ENCODE measurements at places on chromosomes 11 and 22. TPM values are rescaled to one million over a fixed set of nuclear protein-coding genes. Genes with fewer than 3 reads are reported as not detected.

APOL4 gene
- total RNA-seq: 4.3 TPM

CALCA gene
- not detected for total RNA-seq

- H3K27me3 ChIP-seq: no peaks in the 10 kb centered on the region
- H3K27ac ChIP-seq: peak overlapping the region; percentile 50
- H3K4me1 ChIP-seq: peaks cover 7% of the 10 kb centered on the region
- peak; percentile 69 for DNase-seq
- no peak overlapping the region for H3K4me3 ChIP-seq
- H3K36me3 ChIP-seq: peaks cover 75% of the 10 kb centered on the region
These were observed 9.1 kb downstream of the SELENOO start for GRCh38 chr22:50209893-50210292.

GRCh38 chr22:29040385-29041275, 21.0 kb downstream of the C22orf31 start:
- no peak overlapping the region for H3K27ac ChIP-seq
- peaks cover 23% of the 10 kb centered on the region for H3K36me3 ChIP-seq
- DNase-seq: peak; percentile 72
- peaks cover 43% of the 10 kb centered on the region for H3K4me1 ChIP-seq

DNA sequence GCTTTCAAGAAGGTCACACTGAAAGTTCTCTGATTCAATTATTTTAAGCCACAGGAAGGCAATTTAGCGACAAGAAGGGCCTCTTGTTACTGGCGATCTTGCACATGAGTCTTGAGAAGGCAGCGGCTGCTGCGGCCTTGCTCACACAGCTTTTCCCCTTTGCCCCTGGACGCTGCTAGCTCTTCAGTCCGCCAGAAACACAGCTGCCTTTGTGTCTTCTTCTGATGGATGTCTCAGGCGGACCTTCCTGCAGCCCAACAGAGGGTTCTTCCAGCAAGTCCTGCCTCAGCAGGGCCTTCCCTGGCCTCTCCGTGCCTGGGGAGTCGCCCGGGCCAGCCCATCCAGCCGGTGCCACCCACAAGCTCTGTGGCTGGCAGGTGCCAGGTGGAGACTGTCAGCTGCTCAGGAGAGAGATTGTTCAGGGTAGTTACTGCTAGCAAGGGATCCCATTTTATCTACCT, 59.4 kb downstream of the PKNOX2 start:
- no peak overlapping the region for H3K27ac ChIP-seq
- H3K27me3 ChIP-seq: peaks cover 80% of the 10 kb centered on the region
- no peaks in the 10 kb centered on the region for H3K36me3 ChIP-seq

DNA sequence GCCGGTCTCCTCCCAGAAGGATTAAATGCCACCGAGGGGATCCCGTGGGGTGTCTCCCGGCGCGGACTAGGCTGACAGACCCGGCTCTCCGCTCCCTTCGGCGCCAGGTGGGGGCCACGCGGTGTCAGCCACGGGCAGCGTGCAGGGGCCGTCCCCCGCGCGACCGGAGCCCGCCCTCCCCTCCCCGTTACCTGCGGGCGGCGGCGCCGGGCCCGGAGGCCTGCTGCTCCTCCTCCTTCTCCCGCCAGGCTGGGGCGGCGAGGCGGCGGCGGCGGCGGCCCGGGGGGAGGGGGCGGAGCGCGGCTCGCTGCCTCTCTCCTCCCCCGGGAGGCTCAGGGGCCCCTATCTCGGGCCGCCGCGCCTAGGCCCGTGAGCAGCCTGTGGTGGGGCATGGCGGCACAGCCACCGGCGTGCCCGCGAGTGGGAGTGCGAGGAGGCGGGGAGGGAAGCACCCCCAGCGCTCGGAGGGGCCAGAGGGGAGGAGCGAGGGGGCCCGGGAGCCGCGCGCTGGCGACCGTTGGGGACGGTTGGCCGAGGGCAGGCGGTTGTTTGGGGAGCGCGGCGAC, 450 bp downstream of the ZBTB44 start:
- peak; percentile 63 for DNase-seq
- peak overlapping the region; percentile 64 for H3K27ac ChIP-seq
- peaks cover 29% of the 10 kb centered on the region for H3K36me3 ChIP-seq
- peak overlapping the region; percentile 76 for H3K4me3 ChIP-seq
- H3K4me1 ChIP-seq: peaks cover 46% of the 10 kb centered on the region

GRCh38 chr11:75625021-75625420, 43.8 kb downstream of the MAP6 start:
- no peak for DNase-seq
- H3K27ac ChIP-seq: no peak overlapping the region
- no peaks in the 10 kb centered on the region for H3K36me3 ChIP-seq

DNA sequence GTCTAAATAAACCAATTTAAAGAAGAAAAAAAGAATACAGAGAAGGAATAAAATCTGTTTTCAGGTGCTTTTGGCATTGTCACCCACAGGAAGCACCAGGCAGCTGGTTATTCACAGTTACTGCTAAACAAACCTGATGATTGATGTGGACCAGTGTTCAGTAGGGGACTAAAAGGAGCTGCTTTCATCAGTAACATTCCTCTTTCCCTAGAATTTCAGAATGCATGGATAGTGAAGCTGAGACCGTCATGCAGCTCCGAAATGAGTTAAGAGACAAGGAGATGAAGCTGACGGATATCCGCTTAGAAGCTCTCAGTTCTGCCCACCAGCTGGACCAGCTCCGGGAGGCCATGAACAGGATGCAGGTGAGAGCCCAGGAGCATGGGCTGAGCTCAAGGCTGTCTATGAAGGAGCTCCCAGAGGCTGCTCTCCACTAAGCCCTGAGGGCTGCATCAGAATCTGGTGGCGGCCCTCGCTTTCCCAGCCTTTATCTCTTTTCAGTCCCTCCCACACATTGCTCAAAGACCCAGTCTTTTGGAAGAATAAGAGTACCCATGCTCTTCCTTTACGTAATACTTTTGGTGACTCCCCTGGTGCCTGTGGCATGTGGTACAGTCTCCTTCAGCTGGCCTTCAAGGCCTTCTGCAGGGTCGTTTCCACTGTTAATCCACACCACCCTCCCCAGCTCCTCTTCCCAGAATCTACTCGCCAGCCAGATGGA, 69.5 kb downstream of the DBX1 start:
- H3K27me3 ChIP-seq: no peaks in the 10 kb centered on the region
- no peak for DNase-seq
- H3K4me1 ChIP-seq: no peaks in the 10 kb centered on the region
- H3K4me3 ChIP-seq: no peak overlapping the region
- H3K27ac ChIP-seq: no peak overlapping the region
- no peaks in the 10 kb centered on the region for H3K36me3 ChIP-seq

DNA sequence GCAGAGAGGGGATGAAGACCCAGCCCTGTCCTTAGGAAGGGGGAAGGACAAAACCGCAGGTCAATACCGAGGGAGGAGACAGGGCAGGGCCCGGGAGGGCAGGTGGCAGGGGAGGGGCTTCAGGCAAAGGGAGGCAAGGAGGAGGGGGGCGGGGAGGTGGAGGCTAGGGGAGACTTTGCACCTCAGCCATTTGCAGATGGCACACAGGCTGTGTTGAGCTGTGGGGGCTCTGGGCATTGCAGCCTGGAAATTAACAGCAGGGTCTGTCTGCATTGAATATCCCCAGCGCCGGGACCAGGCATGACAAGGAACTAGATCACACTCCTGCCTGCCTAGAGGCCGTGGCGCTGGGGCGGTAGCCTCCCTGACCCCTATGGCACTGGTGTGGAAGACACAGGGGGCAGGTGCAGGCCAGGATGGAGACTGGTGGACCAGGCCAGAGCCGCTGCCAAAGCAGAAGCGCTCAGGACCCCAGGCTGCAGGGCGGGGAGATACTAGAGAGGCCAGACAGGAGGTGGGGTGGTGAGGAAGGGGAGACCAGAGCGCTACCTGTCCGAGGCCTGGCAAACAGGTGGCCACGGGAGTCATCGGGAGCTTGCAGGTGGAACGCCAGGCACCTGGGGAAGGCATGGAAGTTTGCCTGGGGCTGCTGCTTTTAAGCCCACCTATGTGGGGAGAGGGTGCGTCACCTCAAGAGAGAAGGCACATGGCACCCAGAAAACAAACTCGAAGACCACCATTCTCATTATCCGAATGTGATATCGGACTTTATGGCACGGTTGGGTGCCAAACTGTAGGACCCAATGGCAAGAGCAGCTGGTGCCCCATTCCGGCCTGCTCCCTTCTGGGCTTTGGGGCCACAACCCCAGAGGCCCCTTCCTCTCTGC, 11.5 kb downstream of the CBX6 start:
- H3K27ac ChIP-seq: peak overlapping the region; percentile 56
- no peaks in the 10 kb centered on the region for H3K27me3 ChIP-seq
- H3K4me3 ChIP-seq: peak overlapping the region; percentile 15
- DNase-seq: peak; percentile 45
- H3K4me1 ChIP-seq: peaks cover 14% of the 10 kb centered on the region

DNA sequence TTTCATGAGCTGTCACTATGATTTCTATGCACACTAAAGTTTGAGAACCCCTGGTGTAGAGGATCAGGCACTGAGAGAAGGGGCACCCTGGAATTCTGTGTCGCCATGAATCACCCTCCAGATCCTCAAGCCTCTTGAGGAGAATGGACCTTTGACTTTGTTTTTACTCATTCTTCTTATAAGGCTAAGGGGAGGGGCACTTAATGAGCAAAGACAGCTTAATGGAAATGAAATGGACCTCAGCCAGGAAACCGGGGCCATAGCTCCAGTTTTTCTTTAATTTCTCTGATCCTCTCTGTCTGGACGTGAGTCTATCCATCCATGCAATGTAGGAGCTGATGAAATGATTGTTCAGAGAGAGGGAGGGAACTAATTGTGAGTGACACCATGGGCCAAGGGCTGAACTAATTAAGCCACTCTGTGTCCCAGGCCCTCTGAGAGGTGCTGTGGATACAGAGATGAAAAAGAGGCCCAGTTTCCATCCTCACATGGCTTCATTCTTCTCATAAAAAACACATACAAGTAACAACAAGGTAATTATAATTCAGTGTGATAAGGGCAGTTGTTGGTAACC, 32.8 kb downstream of the OR2AT4 start:
- H3K27me3 ChIP-seq: no peaks in the 10 kb centered on the region
- DNase-seq: no peak
- no peaks in the 10 kb centered on the region for H3K36me3 ChIP-seq
- no peak overlapping the region for H3K4me3 ChIP-seq
- no peaks in the 10 kb centered on the region for H3K4me1 ChIP-seq
- H3K27ac ChIP-seq: no peak overlapping the region

DNA sequence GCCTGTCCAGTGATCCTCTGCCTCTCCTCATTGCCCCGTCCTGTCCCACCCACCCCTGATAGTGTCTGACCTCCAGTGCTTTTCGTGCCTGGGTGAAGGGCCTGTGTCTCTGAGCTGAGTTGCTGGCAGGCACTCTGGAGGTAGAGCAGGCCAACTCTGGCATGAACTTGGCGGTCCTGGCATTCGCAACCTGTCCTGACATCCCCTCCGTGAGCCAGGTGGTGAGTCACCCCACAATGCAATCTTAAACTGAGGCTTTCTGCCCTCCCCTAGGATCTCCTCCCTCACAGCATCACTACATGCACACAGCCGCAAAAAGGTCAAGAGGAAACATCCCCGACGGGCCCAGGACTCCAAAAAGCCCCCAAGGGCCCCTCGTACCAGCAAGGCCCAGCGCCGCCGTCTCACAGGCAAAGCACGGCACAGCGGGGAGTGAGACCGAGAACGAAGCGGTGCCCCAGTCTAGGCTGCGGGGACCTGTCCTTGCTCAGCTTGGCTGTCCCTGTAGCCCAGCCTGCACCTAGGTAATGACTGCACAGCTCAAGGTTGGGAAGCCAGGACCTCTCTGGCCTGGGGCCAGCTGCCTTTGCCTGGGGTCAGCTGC, 4.9 kb downstream of the NOL12 start:
- no peak overlapping the region for H3K27ac ChIP-seq
- H3K4me1 ChIP-seq: peaks cover 37% of the 10 kb centered on the region
- H3K36me3 ChIP-seq: peaks cover 58% of the 10 kb centered on the region
- no peak for DNase-seq
- no peak overlapping the region for H3K4me3 ChIP-seq

FAM111B gene
- total RNA-seq: 35.5 TPM

DNA sequence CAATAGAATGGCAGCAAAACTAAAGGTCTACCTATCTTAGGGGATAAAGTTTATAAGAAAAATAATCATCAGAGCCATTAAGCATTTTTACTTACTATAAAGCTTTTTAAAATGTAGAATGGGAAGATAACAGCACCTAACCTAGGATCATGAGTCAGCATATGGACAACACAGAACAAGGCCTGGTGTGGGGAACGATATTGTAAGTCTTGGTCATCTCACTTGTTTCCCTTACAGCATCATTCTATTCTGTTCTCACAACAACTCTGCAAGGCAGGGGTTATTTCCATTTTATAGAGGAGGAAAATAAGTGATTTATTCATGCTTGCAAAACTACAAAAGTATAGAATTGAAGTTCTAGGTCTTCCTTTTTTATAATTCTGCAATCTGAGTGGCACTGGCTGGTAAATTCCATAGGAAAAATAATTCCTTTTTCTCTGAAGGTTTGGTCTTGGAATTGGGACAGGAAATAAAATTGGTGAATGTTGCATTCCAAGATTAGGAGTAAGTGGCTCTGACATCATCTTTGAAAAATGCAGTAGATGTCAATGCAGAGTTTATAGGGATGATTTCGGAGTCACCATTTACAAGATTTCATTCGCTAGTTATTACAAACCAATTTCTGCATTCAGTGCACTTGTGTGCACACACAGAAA, 423.0 kb downstream of the DYNC2H1 start:
- no peaks in the 10 kb centered on the region for H3K27me3 ChIP-seq
- DNase-seq: no peak
- H3K4me1 ChIP-seq: peaks cover 10% of the 10 kb centered on the region
- no peaks in the 10 kb centered on the region for H3K36me3 ChIP-seq

All from Calu3 (cell line).